NCI-H526 treated with DMSO at 0.1 percent for 48 hours (cell line): ENCODE measurements at places on chromosomes 4 and X.

DNA sequence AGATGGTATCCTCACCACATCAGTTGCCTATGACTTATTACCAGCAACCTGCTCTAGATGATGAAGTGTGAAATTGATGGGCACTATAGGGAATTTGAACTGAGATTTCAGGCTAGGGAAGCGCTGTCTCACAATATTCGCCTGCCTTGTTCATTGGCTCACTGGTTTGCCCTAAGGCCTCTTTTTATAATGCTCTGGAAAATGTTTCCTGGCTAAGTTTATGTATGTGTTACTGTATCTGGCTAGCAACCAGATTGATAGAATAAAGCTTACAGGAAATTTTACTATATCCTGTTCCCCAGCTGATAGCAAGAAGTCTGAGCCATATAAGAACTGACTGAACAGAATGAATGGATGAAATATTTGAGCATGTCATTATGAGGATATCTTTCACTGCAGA, 71.6 kb downstream of the GSTCD start:
- no peak for DNase-seq

DNA sequence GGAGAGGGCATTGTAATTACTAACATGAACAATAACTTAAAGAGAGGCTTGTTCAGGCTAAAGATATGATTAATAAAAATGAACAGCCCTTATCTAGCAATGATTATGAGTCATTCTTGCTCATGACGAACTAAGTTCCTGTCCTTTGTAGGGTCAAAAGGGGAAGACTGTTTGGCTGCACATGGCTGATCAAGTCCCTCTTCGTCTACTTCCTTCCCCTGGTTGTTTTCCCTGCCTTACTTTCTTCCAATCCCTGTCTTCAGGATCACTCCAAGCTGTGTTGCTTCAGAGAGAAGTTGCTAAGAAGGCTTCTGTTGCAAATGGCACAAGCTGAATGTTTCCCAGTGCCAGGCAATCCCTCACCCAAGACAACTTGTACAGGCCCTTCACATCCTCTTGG, 115.0 kb upstream of the HS3ST1 start:
- no peak for DNase-seq

GRCh38 chr4:3317011-3317655, 24.3 kb downstream of the RGS12 start:
- no peak for DNase-seq

GRCh38 chr4:47668810-47669408, 169.0 kb downstream of the CORIN start:
- peak; percentile 34 for DNase-seq

DNA sequence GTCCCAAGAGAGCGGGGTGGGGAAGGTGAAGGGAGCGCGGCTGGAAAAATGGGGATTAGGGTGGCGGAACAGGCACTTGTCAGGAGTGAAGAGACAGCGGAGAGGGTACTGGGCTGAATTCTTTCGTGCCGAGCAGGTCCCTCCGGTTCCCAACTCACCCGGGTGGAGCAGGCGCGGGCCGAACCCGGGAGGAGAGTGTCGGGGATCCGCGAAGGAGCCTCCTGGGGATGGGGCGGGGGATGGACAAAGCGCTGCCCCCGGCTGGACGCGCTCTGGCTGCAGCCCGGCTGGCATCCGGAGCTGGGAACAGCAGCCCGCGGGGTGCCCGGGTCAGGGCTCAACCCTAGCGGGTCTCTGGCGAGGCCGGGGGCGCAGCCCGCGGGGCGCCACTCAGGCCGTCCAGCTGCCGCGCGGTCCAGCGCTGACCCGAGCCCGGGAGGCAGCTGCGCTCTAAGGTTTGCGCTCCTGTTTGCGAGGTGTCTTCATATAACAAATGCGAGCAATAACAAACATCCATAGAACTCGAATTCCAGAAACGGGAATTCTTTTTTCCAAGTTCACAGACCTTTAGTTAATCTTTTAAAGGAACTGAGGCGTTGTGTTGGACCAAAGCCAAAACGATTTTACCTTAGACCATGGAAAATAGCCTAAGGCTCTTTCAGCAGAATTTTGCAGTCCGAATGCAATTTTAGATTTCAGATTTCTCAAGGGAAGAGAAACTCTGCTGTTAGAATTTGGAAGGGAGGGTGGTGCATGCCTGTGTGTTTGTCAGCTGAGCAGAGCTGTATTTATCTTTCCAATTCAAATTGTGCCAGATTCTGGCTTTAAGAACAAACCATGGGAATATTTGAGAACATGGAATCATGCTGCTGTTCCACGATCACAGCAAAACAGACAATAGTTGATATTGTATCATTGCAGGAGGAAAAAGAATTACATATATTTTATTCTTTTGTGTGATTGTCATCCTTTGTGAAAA, 744 bp downstream of the NPY5R start:
- DNase-seq: no peak

DNA sequence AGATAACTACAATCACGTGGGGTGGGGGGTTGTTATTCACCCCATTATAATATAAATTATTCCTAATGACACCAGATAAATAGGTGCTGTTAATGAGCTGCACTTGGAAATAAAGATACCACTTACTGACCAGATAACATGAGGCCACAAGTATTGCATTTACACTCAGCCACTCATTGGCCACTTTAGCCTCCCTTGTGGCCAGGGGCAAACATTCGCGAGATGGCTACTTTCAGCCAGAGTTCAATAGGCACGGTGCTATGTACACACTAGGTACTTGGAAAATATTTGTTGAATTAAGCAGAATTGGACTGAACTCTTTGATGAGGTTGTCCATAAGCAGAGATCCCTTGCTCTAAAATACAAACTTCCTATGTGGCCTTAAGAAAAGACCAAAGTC, 713.7 kb upstream of the TENM3 start:
- DNase-seq: no peak

GRCh38 chr4:73706811-73707210, 33.6 kb upstream of the CXCL8 start:
- no peak for DNase-seq

- DNase-seq: no peak
Observed at GRCh38 chr4:186912606-186913005, 188.9 kb upstream of the FAT1 start.

DNA sequence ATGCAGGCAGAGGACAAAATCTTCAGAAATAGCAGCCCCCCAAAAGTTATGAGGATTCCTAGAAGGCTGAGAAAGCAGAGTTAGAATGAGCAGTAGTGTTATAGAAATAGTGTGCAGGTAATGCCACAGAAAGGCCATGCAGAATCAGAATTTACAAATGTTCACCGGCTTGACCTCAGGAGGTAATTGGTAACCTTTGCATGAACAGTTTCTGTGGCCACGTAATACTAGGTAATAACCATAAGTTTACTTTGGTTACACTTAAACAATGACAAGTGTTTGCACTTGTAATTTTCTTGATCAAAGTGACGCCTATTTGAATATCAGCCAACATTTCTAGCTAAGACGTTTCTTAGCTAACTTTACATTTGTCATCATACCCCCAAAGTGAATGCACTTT, 393.6 kb downstream of the GPAT3 start:
- DNase-seq: no peak

- peak; percentile 3 for DNase-seq
Observed at GRCh38 chrX:103845165-103845653, 13.2 kb upstream of the RAB9B start.

- no peak for DNase-seq
Observed at GRCh38 chrX:111830571-111830970, 45.4 kb upstream of the TRPC5OS start.

GRCh38 chr4:5044341-5044740, 6.9 kb upstream of the STK32B start:
- no peak for DNase-seq

- DNase-seq: no peak
Observed at GRCh38 chrX:45815441-45815840, 614.8 kb upstream of the DIPK2B start.

DNA sequence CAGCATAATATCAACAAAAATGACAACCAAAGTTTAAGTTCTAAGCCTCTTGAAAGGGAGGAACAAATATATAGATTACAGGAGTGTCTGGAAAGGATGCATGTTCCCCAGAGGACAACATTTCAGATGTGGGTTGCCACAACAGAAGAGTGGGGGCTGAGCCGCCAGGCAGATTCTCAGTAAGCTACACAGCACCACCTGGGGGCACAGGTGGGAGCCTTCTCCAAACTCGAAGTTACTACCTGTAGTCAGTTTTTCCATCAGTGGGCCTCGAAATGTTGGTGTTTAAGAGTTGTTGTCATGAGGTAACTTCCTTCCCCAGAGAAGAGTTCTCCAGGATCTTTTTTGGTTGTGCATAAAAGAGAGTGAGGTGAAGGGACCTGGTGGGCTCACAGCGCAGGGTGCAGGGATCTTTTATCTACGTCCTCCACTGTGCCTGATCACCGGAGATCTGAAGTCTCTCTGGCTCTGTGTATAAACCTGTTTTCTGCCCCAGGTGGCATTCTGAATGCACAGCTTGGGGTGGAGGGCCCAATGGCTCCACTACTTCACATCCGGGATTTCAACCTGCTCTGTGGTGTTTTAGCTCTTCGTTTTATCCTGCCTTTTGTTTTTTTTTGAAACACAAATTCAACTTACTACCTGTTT, 58.4 kb upstream of the STS start:
- DNase-seq: peak; percentile 4

GRCh38 chr4:185309770-185310169, 86.0 kb downstream of the LRP2BP start:
- DNase-seq: no peak

GRCh38 chrX:23786268-23786815, 3.4 kb downstream of the SAT1 start:
- DNase-seq: no peak

DNA sequence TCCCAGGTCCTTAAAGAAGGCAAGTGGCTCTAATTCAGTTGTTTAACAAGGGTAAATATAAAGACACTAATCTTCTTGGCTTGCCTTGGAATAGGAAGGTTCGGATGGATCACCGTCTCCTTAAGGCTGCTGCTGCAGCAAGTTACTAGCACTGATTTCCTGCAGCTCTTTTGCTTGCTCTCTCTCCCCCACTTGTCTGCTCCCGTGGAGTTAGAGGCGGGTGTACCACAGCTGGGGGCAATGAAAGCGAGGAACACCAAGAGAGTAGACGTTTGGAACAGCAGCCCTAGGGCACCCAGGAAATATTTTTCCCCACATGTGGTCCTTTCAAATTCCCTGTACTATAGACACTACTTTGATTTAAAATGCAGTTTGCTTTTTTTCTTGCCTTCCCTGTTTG, 202.2 kb downstream of the SH2D1A start:
- DNase-seq: no peak

DNA sequence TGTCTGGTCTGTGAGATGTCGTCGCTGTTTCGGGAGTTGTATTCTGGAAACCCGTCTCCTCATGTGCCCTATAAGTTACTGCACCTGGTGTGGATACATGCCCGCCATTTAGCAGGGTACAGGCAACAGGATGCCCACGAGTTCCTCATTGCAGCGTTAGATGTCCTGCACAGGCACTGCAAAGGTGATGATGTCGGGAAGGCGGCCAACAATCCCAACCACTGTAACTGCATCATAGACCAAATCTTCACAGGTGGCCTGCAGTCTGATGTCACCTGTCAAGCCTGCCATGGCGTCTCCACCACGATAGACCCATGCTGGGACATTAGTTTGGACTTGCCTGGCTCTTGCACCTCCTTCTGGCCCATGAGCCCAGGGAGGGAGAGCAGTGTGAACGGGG, 1.4 kb downstream of the USP27X start:
- DNase-seq: no peak

- no peak for DNase-seq
Observed at GRCh38 chrX:21616386-21616785, 41.7 kb downstream of the KLHL34 start.

DNA sequence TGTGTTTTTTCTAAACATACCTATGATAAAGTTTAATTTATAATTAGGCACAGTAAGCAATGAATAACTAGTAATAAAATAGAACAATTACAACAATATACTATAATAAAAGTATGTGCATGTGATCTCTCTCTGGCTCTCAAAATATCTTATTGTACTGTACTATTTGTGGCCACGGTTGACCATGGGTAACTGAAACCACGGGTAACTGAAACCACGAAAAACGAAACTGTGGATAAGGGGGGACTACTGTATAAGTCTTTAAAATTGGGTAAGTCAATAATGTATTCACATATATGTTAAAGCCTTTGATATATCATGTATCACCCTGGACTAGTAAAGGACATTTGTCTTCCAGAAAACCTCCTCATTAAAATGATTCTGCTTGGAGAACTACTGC, 20.0 kb downstream of the TMEM154 start:
- no peak for DNase-seq

GRCh38 chr4:169050284-169050683, 40.2 kb upstream of the CBR4 start:
- DNase-seq: no peak

GRCh38 chrX:3763111-3763510, 49.7 kb upstream of the PRKX start:
- no peak for DNase-seq

- DNase-seq: no peak
Observed at GRCh38 chrX:130086447-130087206, 23.7 kb downstream of the ELF4 start.

DNA sequence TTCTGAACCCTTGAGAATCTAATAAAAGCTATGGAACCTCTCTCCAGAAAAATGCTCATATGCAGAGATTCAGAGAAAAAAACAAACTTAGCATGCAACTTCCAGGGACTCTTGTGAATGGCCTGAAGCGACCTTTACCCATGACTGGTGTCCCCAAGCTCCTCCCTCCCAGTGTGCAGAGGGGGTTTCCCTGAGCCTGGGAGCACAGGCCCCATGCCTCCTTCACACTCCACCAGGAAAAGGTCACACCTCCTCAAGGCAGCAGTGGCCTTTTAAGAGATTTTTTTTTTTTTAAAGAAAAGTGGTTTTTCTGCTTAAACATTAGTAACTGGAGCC, 13.3 kb upstream of the UBA6 start:
- DNase-seq: no peak

DNA sequence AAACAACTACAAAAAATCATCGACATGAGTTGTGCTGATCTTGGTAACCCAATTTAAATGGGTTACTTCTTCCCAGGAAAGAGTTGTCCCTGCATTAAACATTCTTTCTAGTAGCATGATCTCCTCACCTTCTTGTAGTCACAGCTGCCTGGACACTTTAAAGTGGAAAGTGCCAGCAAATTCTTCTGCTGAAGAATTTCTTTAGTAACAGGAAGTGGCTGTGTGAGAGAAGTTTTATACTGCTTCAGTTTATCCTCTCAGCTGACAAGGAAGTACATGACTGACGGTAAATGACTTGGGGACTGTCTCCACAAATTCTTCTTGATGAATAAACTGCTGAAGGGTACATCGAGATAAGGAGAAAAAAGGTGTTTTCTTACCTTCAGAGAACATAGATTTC, 18.2 kb upstream of the TNIP3 start:
- no peak for DNase-seq

DNA sequence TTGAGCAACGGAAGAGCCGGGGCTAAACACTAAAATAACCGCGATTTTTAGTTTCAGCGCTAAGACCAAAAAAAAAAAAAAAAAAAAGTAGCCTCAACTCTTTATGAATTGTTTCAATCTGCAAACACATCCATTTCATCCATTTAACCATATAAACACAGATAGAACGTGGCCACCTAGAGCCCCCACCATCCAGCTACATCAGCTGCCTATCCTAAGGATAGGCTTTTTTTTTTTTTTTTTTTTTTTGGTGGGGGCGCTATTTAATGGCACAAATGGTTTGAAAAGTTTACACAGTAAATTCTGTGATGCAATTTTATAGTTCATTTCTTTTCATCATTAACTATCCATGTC, 492 bp upstream of the HDAC8 start:
- no peak for DNase-seq
